Activated T-helper 17 cell treated with anti-CD3 and anti-CD28 coated beads, Interleukin-2, amount 50 U/mL, for 72 hours (primary cell): ENCODE measurements at places on chromosomes 11 and 22.
A peak's percentile ranks its signal among the peaks of the same experiment; 100 is the strongest.

GRCh38 chr11:10484461-10485180, 29.6 kb downstream of the AMPD3 start:
- no peak for ATAC-seq

DNA sequence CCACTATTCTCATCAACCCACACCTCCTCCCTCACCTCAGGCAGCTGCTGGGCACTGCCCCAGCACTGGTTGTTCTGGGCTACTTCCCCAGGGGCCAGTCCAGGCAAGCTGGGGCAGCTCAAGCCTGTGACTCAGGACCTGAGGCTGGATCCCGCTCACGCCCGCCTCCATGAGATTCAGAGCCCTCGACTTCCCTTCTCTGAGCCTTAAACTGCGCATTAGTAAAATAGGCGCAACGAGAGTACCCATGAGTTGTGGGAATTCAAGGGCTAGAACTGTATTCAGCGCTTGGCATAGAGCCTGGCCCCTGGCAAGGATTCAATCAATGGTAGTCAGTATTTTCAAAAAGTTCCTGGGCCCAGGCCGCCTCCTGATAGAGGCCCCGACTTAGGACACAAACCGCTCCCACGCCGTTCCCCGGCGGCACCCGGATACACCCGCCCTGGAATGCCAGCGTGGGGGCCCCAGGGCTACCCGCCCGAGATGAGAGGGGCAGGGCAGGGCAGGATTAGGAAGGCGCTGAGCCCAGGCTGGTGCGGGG, 723 bp upstream of the CD82 start:
- no peak for ATAC-seq

GRCh38 chr22:29635734-29636357, 32.4 kb downstream of the NF2 start:
- peak; percentile 39 for ATAC-seq

DNA sequence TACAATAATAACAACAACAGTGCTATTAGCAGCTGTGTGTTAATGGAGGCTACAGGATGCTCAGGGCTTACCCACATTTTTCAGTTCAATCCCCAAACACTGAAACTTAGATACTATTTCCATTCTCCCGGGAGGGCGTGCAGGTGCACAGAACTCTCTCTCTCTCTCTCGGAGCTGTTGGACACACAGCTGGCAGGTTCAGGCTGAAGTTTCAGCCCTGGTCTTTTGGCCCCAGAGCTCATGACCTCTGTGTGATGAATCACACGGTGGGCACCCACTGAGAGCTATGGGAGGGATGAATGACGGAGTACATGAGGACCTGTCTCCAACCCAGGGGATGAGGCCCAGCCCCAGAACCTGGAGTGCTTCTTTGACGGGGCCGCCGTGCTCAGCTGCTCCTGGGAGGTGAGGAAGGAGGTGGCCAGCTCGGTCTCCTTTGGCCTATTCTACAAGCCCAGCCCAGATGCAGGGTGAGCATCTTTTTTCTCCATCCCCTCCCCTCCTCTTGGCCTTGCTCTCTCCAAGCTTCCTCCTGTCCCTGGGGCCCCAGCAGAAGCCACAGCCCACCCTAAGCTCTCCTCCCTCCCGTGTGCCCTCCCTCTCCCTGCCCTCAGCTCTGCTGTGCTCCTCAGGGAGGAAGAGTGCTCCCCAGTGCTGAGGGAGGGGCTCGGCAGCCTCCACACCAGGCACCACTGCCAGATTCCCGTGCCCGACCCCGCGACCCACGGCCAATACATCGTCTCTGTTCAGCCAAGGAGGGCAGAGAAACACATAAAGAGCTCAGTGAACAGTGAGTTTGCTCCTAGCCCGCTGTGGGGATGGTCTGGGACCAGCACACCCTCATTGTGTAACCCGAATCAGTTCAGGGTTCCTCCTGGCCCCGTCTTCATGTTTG, 16.9 kb downstream of the CSF2RB start:
- ATAC-seq = no peak

GRCh38 chr11:45180848-45181192, 34.4 kb downstream of the PRDM11 start:
- peak; percentile 89 for ATAC-seq

DNA sequence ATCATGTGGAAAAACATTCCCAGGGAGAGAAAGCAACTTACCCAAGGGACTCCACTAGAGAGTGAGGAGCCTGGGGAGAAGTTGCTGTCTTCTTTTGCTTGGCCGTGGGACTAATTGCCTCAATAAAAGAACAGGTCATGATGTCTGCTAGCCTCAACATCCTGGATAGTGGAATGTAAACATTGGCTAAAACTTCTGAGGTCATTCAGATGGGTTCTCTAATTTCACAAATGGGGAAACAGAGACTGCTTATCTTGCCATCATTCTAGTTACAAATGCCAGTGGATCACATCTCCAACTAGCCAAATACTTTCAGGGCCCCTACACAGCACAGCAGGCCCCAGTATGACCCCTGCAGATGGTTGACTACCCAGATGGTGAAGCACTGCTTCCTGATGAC, 28.4 kb upstream of the PAMR1 start:
- ATAC-seq = no peak

DNA sequence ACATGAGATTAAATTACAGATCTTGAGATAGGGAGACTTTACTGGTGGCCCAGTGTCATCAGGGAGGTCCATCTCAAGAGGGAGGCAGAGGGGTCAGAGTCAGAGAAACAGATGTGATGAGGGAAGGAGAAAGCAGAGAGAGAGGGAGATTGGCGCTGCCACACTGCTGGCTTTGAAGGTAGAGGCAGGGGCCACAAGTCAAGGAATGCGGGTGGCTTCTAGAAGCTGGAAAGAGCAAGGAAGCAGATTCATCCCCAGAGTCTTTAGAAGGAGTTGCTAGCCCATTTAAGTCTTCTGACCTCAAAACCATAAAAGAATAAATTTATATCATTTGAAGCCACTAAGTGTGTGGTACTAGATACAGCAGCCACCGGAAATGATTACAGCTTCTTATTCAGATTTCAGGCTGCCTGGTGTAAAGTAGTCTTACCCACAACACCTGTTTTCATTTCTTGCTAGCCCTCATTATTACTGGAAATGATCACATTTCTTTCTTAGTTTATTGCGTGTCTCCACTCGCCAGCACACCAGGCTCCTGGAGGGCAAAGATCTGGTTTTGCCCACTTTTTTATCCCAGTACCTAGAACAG, 12.6 kb upstream of the SERPINH1 start:
- peak; percentile 70 for ATAC-seq

GRCh38 chr11:61927501-61927900, 10.1 kb upstream of the RAB3IL1 start:
- no peak for ATAC-seq

DNA sequence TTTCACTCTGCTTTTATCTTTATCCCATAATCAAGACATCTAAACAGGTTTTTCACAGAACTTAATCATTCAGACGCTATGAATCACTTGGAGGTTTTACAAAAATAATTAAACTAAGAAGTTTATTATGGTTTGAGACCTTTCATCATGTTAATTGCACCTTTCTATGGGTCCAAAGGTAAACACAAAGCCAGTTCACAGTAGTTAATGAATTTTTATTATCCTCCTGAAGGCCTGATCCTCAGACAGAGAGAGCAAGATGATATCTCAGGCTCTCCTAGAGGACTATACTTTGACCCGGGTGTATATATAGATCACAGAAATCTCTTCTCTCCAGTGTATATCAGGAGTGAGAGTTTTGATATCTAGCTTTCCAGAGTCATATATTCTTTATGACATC, 1044.3 kb upstream of the RAG2 start:
- ATAC-seq = no peak

- ATAC-seq = no peak
Observed at GRCh38 chr11:19813158-19813879, 100.7 kb downstream of the NAV2 start.

GRCh38 chr22:25111579-25112517, 87.8 kb upstream of the CRYBB3 start:
- no peak for ATAC-seq

DNA sequence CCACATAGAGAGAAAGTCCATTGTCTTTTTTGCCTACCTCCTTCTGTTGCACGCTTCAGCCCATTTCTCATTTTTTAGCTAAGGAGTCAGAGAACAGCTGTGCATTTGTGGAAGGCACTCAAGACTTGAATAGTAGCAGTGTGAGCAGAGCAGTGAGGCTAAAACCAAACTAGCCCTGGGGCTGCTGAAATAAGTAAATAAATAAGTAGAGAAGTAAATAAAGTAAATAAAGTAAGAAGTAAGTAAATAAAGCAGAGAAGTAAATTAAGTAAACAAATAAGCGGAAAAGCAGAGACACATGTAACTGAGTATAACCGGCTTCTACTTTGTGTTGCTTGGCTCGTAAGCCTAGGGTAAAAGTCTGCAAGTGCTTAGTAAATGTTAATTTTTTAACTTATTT, 2.4 kb upstream of the OR52L1 start:
- ATAC-seq = no peak

GRCh38 chr11:11349870-11350337, 3.1 kb downstream of the CSNK2A3 start:
- ATAC-seq = no peak

DNA sequence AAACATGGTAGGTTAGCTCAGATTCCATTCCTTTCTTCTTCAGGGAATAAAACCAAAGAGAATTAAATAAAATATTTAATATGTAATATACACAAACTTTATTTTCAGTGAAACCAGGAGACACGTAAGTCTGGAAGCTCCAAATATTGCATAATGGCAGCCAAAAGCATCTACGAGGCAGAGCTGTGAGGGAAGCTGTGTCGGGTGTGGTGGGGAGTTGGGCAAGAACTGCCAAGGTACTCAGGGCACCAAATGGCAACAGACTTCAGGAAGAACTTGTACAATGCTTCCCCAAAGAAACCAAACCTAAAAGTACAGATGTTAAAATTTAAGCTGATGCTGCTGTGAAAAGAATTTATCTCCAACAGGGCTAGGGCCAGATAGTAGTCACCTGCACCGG, 47.5 kb upstream of the C11orf87 start:
- ATAC-seq = no peak

DNA sequence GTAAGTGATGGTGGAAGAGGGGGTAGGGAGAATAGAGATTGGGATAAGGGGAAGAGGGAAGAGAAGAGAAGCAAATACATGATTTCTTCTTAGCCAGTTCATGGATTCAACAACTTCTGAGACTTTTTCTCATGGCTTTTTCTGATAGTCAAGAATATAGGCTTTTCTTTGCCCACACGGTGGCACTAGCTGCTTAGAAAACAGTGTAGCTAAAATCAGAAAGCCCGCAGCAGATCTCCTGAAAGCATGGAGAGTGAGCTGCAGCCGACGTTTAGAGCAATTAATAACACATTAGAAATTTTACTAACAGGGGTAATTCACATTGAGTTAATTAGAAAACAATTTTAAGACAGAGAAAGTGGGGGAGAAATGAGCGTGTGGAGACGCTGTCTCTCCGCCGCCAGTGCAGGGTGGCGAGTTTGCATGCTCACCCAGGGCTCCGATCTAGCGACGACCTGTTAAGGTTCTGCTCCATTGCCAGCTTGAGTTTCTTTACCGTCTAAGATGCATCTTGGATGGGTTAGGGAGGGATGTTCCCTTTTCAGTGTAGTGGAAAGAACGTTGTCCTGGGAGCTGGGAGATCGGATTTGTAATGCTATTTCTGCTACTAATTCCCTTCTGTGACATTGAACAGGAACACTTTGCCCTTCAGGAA, 3.3 kb upstream of the RAG1 start:
- ATAC-seq = no peak

- ATAC-seq = no peak
Observed at GRCh38 chr11:17811352-17811751, 76.8 kb downstream of the KCNC1 start.
